Kidney (tissue), 22 donors: ENCODE measurements at places on chromosomes 4 and X. TPM values are rescaled to one million over a fixed set of nuclear protein-coding genes. Genes with fewer than 3 reads are reported as not detected.
A peak's percentile ranks its signal among the peaks of the same experiment; 100 is the strongest.

DNA sequence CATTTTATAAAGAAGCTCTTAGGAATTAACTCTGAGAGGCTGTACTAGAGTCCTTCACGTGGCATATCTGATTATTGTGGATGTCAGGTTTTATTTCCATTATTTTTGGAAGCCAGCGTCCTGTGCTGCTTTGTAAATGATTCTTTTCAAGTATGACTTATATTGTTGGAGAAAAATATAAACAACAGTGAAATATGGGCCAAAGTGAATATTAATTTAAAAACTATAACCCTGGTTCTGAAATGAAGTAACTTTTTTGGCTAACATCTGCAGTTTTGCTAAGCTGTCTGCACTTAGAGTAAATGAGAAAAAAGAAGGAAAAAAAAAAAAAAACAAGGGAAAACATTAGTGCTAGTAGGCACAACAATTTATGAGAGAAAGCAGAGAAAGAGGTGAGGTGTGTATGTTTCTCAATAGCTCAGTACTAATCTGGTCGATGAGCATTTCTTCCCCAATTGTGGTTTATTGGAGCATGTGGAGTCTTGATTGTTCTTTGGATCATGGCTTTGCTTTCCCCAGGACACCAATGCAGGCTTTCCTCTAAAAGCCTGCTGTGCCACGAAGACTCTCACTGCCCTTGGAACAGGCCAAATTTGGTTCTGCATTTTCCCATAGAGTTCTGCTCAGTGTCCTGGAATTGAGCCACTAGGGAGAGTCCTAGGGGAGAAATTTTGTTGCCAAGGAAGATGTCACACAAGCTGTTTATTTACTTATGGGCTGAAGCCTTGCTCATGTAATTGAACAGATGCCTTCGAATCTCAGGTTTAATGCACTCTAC lies 273.3 kb downstream of the DKK2 start:
- DNase-seq: no peak

- DNase-seq: no peak
These were observed 62.3 kb downstream of the GPC3 start for GRCh38 chrX:133923113-133923512.

Gene STPG2
- total RNA-seq: 1.1 TPM

DNA sequence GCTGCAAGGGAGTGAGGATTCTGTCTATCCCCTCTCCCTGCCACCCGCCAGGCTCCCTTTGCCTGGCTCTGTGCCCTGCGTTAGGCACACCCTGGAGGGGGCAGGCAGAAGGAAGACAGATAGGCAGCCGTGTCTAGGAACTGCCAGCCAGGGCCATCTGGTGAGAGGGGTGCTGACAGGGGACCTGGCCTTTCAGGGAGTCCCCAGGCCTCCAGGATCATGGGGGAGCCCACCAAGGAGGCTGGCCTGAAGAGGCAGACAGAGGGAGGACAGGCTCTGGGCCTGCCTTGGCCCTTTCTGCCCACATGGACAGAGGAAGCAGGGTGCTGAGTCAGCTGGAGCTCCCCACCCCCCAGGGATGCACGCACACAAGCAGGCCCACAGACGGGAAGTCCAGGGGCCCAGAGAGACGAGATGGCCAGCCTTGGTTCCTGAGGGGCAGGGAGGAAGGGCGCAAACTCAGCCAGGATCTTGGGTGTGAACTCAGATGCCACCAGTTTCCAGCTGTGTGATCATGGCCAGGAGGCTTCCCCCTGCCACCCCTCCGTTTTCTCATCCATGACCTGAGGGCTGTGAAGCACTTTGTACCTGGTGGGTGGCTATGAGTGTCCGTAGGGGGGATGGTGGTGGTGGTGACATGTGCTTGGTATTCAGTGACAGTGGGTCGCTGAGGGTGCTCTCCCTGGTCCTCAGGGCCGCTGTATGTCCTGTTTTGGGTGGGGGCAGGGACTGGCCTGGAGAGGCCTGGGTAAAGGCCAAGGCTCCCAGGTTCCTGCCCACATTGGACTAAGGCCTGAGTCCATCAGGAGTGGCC lies 1.8 kb downstream of the SH3BP2 start:
- no peak for DNase-seq

Gene ADGRG4
- 0.13 TPM for total RNA-seq

DNA sequence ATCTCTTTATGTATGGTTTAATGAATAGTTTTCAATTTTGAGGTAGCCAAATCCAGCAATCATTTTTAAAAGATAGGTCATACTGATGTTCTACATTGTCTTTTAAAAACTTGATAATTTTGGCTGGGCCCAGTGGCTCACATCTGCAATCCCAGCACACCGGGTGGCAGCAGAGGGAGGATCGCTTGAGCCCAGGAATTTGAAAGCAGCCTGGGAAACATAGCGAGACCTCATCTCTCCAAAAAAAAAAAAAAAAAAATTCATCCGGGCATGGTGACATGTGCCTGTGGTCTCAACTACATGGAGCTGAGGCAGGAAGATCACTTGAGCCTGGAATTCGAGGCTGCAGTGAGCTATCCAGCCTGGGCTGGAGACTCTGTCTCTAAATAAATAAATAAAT lies 419.8 kb downstream of the GALNTL6 start:
- no peak for DNase-seq

DNA sequence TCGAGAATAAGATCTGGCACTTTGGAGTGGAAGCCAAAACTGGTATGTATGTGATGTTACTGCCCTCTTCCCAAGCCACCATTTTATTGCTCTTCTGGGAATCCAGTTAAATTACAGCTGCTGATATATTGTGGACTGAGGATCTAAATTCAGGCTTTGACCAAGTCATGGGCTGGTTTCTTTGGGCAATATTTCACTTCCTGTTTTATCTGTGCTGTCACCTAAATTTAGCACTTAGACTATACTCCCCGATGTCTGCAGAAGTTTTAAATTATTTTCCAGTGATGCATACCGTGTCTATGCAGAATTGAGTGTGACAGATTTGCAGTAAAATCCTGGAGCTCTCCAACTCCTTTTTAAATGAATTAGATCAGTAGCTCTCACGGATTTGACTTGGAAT lies 100.0 kb downstream of the TEX13A start:
- no peak for DNase-seq

- DNase-seq: peak; percentile 97
These were observed 16.0 kb downstream of the CTBP1 start for GRCh38 chr4:1232661-1233621.

Gene CENPE
- total RNA-seq: 2.5 TPM

DNA sequence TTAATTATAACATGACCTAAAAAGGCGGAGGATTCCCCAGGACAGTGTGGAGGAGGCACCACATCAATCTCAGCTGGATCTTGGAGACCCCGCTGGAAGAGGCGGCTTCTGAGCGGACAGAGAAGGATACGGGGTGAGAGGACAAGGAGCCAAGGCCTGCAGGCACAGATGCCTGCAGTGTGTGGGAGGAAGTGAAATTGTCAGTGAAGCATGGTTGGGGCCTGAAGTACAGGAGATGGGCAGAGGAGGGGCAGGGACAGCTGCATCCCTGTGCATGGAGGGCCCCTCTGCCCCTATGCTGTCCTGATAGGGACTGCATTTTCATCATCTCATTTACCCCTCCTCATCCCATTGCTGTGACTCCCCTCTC lies 1.7 kb upstream of the SLC2A9 start:
- DNase-seq: no peak

Gene ADGRA3
- total RNA-seq: 28.7 TPM

Gene CXCL3
- 2.8 TPM for total RNA-seq

DNA sequence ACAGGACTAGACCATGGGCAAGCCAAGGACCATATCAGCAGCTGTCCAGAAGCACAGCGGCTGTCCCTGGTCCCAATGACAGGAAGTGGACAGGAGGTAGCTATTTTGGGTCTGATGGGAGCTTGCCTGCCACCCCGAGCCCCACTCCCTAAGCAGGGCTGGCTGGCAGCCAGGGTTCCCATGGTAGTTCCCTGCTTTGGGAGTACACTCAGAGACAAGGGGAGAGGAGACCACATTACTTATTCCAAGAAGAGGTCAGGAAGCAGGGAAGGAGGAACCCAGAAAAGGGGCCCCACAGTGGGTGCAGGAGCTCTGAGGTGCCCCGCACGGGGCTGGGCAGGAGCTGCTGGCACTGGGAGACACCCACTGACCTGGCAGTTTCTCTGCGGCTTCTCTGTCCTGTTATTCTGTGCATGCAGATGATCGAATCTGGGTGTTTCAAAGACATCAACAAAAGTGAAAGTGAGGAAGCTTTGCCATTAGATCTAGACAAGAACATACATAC lies 36.3 kb downstream of the HTT-AS start:
- peak; percentile 33 for DNase-seq

Gene NELFA
- 39.1 TPM for total RNA-seq

GRCh38 chr4:27928761-27929540 lies 1068.3 kb downstream of the STIM2 start:
- DNase-seq: no peak

GRCh38 chrX:10989386-10989785 lies 121.7 kb upstream of the HCCS start:
- DNase-seq: no peak

DNA sequence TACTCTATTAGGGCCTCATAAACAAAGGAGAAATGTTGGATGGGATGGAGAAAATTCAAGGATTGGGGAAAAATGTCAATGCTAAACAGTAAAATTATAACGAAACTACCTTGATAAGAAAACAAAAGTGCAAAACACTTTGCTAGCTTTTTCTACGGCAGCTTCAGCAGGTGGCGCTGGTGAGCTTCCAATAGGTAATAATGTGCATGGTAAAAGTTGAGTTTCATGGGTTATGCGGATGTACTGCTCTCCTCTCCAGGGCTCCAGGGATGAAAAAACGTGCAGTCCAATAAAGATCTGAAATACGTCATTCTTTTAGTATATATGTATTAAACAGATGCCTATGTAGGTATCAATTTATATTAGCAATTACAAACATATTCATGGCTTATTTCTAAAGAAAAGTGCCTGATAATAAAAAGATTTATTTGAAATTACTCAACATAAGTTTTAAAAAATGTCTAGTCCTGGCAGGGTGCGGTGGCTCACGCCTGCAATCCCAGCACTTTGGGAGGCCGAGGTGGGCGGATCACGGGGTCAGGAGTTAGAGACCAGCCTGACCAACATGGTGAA lies 239.6 kb downstream of the GRXCR1 start:
- peak; percentile 43 for DNase-seq

GRCh38 chr4:113758372-113758771 lies 3.2 kb downstream of the CAMK2D start:
- no peak for DNase-seq

Gene SYP
- 4.0 TPM for total RNA-seq

DNA sequence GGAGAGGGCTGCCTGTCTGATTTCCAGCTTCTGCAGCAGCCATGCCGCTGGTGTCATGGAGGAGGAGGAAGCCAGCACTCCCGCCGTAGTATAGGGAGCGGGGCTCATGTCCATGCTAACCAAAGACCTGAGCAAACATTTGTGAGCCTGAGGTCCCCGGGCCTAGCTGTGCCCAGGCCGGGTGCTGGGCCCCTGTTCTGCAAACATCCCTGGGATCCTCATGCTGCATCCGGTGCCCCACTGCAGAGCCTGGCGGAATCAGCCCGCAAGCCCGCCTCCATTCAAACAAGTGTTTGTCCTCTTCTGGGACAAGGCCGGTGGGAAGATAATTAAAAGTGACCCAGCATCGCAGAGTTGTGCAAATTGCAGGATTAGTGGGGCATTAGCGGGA lies 106.3 kb downstream of the SORCS2 start:
- peak; percentile 53 for DNase-seq

DNA sequence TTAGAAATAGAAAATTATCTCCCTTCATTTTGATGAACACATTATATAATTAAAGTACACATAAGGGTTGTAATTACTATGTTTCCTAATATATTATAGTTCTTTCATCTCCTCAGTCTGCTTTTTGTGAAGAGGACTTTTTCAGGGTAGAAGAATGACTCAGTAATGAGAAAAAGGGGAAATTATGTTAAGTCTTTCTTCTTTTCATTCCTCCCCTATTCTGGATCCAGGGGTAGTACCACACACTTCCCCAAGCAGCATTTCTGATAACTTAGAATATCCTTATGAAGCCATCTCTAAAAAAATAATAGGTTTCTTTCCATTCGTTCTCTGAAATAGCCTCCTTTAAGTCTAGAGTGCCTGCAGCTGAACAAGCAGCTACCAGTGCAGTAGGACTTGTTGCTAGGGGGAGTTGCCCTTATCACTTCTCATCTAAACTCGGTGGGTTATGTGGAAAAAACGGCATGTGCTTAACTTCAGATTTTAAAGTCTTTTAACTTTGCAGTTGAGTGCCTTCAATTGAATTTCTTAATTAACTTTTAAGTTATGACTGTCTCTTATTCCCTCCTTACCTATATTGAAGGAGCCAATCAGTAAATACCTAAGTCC lies 184.8 kb downstream of the ARHGAP24 start:
- DNase-seq: no peak

DNA sequence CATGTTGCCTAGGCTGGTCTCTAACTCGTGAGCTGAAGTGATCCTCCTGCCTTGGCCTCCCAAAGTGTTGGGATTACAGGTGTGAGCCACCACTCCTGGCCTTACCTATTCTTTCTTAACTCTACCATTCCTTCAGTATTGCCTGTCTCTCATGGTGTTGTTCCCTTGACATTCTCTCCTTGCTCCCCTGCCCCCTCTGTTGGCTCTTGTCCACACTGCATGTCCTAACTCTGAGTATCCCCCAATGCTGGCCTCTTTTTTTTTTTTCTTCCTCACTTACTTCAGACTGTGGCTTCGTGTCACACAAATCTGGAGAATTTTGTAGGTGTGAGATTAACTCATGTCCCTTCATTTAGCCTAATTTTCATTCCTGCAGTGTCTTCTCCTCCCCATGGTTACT lies 22.9 kb upstream of the FRMPD4 start:
- no peak for DNase-seq

GRCh38 chr4:151540728-151541388 lies 131.9 kb downstream of the FHIP1A start:
- no peak for DNase-seq

Gene SPANXC
- total RNA-seq: not detected

DNA sequence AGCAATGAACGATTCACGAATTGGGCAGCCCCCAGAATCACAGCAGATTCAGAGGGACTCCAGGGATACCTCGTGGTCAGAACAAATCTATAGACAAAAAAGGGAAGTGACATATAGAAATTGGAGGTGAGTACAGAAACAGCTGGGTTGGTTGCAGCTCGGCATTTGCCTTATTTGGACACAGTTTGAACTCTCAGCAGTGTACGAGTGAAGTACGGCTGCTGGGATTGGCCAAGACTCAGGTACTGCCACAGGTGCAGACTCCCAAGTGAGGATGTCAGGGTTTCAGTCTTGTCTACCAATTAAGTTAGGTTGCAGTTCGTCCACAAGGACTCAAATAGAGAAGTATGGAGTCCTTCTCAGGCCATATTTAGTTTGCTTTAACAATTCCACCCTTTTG lies 28.2 kb downstream of the HTT-AS start:
- no peak for DNase-seq

Gene AFF2
- total RNA-seq: 5.7 TPM
